ENCODE measurements at places on chromosomes 1 and 21.

DNA sequence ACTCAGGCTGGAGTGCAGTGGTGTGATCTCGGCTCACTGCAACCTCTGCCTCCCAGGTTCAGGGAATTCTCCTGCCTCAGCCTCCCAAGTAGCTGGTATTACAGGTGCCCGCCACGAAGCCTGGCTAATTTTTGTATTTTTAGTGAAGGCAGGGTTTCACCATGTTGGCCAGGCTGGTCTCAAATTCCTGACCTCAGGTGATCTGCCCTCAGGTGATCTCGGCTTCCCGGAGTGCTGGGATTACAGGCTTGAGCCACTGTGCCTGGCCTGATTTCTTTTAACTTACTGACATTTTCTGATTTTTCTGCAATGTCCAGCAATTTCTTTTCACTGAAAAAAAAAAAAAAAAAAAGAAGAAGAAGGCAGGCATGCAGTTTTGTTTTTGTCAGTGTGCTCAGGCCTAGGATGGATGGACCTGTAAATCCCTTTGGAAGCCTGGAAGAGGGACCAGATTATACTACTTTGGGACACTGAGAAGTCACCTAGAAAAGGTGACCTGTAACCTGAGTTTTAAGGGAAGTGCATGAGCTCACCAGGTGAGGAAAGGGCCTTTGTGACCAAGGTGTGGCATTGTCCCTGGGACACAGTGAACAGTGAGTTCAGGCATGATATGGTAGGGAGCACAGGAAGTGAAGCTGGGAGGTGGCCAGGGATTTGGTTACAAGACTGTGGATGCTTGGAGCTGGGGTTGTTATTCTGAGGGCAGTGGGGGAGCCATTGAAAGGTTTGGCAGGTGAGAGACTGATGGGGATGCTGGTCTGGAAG, 2.7 kb upstream of the TMEM61 start:
- no peak for DNase-seq

GRCh38 chr1:14755518-14756252, 157.2 kb downstream of the KAZN start:
- DNase-seq: peak; percentile 60

- DNase-seq: no peak
Observed at GRCh38 chr1:26706315-26706714, 10.5 kb downstream of the ARID1A start.

DNA sequence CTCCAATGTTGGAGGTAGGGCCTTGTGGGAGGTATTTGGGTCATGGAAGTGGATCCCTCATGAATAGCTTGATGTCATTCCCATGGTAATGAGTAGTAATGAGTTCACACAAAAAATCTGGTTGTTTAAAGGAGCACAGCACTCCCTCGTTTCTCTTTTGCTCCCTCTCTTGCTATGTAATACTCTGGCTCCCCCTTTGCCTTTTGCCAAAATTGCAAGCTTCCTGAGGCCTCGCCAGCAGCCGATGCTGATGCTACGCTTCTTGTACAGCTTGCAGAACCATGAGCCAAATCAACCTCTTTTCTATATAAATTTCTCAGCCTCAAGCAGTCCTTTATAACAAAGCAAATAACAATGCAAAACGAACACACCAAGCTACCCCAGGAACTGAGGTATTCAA, 80.9 kb downstream of the LHX9 start:
- no peak for DNase-seq

GRCh38 chr1:72892461-72892860, 610.1 kb upstream of the NEGR1 start:
- DNase-seq: no peak
